ENCODE measurements at places on chromosomes 11 and 22. TPM values are rescaled to one million over a fixed set of nuclear protein-coding genes. Genes with fewer than 3 reads are reported as not detected.

Gene GRAP2
- total RNA-seq = 9.5 TPM

Gene FADS1
- 63.6 TPM for total RNA-seq

- no peaks in the 10 kb centered on the region for H3K4me1 ChIP-seq
- peaks cover 32% of the 10 kb centered on the region for H3K36me3 ChIP-seq
- DNase-seq = no peak
- H3K27ac ChIP-seq = no peak overlapping the region
Measured at GRCh38 chr11:64729851-64730382, 6.9 kb upstream of the NRXN2 start.

- no peak overlapping the region for H3K27ac ChIP-seq
- no peaks in the 10 kb centered on the region for H3K4me1 ChIP-seq
- no peaks in the 10 kb centered on the region for H3K27me3 ChIP-seq
- no peak overlapping the region for H3K4me3 ChIP-seq
Measured at GRCh38 chr11:105458071-105458470, 151.8 kb upstream of the GRIA4 start.

DNA sequence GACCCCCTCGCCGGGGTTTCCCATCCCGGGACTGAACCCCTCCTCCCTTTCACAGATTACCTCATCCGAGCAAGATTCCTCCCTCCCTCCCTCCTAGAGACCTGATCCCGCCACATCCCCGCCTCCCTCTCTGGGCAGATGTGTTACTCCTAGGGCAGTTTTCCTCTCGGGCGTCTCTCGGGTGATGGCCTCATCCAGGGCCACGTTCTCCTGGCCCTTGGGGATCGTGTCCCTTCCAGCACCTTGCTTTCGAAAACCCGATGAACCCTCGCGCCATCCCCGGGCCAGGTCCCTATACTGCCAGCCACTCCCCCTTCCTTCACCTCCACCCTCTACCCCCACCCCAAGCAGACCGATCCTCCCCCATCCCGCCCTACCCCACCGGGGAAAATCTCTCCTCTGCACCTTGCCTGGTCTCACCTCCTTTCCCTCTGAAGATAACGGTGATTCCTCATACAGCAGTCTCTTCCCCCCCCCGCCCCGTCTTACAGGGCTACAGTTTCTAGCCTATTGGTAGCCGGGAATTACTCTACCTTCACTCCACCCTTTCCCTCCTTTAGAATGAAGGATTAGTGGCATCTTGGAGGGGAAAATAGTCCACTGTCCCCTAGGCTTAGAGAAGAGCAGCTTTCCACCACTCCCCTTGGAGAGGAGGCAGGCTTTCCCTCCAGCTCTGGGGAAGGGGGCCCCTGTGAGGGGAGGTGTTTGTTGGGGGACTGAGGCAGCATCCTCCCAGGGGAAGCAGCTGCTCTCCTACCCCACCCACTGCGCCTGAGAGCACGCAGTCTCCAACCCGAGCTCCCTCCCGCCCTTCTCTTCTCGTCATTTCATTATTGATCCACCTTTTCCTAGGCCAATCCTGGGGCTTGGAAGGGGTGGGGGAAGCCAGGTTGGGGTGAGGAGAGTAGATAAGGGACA lies 1.2 kb downstream of the KMT2A start:
- peak overlapping the region; percentile 87 for H3K27ac ChIP-seq
- no peaks in the 10 kb centered on the region for H3K27me3 ChIP-seq
- H3K4me1 ChIP-seq = peaks cover 53% of the 10 kb centered on the region
- H3K36me3 ChIP-seq = no peaks in the 10 kb centered on the region

- peaks cover 42% of the 10 kb centered on the region for H3K4me1 ChIP-seq
- no peak overlapping the region for H3K4me3 ChIP-seq
Measured at GRCh38 chr22:45317551-45318167, 7.9 kb downstream of the FAM118A start.

Measured in lower lobe of right lung (tissue), 2 donors.